Caco-2 (cell line): ENCODE measurements at places on chromosomes 1 and 21.

DNA sequence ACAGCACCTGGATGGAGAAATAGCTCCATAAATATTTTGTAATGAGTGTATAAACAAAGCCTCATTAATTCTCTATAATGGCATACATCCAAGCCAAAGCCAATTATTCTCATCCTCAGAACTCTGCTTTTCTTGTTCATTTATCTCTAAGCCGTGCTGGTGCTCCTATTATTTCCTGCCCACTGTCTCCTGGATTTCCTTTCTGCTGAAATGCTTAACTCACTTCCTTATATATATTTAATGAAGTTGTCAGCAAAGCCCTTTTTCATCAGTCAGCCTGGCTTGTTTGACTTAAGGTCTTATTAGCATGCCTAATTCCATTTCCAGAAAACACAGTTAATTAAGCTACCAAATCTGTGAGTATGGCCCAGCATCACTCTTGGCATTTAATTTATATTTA lies 93.4 kb downstream of the SLC25A24 start:
- no peaks in the 10 kb centered on the region for H3K36me3 ChIP-seq
- no peaks in the 10 kb centered on the region for H3K27me3 ChIP-seq
- no peak for DNase-seq
- H3K4me3 ChIP-seq = no peak overlapping the region
- H3K27ac ChIP-seq = no peak overlapping the region

- DNase-seq = no peak
- no peaks in the 10 kb centered on the region for H3K27me3 ChIP-seq
- no peak overlapping the region for H3K27ac ChIP-seq
- no peak overlapping the region for H3K4me3 ChIP-seq
Observed at GRCh38 chr1:155175927-155176371, 2.3 kb downstream of the TRIM46 start.

GRCh38 chr1:96036763-96037162 lies 684.8 kb upstream of the PTBP2 start:
- H3K36me3 ChIP-seq = no peaks in the 10 kb centered on the region
- no peak for DNase-seq
- no peak overlapping the region for H3K27ac ChIP-seq

DNA sequence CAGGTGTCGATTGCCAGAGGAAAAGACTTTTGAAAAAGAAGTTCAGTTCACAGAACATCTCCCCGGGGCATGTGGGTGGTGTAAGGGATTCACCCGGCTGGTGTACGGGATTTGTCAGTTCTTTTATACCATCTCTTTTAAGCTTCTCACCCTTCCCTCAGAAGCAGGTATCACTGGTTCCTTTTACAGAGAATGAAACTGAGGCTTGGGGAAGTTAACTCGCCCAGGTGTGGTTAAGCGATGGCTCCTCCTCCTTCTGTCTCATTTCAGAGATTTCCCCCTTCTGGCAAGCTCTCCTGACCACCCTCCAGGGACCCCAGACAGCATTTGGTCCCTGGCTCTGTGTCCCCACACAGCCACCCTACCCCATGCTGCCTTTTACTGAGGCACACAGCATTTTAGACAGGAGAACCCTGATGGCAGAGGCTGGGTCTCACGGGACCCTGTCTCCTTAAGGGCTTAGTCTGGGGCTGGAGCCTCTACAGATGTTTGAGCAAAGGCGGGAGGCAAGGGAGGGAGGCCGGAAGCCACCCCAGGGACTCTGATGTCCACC lies 2.8 kb upstream of the ECE1 start:
- peak overlapping the region; percentile 56 for H3K27ac ChIP-seq
- no peak overlapping the region for H3K4me3 ChIP-seq
- no peaks in the 10 kb centered on the region for H3K27me3 ChIP-seq
- no peak for DNase-seq
- no peaks in the 10 kb centered on the region for H3K4me1 ChIP-seq

DNA sequence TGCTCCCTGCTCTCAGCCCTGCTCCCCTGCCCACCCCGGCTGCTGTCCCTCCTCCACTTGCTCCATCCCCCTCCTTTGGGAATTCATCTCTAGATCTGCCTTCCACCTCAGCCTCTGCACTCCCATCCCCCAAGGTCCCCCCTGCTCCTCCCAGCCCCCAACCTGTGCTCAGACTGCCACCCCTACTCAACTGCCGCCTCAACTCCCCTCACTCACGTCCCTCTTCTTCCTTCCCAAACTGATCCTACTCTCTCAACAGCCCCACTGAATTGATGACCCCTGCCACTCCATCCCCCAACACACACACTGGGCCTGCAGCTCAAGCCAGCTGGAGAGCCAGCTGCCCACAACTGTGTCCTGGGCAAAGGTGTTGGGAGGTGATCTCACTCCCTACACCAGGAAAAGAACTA lies 15.8 kb upstream of the ETV3L start:
- no peaks in the 10 kb centered on the region for H3K4me1 ChIP-seq
- no peaks in the 10 kb centered on the region for H3K27me3 ChIP-seq
- H3K36me3 ChIP-seq = no peaks in the 10 kb centered on the region
- H3K27ac ChIP-seq = no peak overlapping the region

DNA sequence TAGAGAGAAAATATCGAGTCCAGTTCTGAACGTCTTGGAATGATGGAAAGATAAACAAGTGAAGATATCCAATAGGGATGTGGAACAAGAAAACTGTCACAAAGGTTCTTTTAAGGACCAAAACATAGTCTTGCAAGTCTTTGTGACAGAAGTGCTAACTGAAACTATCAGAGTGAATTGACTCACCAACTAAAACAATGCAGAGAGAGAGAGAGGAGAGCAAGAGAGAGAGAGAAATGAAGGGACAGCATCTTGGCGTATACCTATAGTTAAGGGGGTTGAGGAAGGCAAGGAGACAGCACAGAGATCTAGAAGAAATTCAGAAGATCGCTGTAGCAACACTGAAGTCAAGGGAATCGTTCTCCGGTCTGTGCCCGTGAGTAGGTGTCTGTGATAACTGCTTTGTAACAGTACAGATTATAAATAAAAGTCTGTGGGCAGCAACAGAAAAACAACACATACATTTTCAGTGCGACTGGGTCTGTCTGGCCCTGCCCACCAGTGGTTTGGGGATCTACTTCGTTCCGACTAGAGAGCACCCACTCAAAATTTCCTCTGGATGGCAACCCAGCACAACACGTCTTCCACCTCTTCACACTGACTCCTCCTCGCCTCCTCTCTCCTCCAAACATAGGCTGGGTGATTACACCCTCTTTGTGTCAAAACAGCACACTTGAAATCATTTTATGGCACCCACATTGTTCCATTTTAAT lies 4.8 kb upstream of the COA6 start:
- H3K27ac ChIP-seq = no peak overlapping the region
- no peak for DNase-seq
- no peaks in the 10 kb centered on the region for H3K27me3 ChIP-seq

- H3K4me3 ChIP-seq = no peak overlapping the region
- no peak overlapping the region for H3K27ac ChIP-seq
- DNase-seq = no peak
- no peaks in the 10 kb centered on the region for H3K36me3 ChIP-seq
- no peaks in the 10 kb centered on the region for H3K4me1 ChIP-seq
Observed at GRCh38 chr1:15002325-15002724, 151.2 kb upstream of the TMEM51 start.

DNA sequence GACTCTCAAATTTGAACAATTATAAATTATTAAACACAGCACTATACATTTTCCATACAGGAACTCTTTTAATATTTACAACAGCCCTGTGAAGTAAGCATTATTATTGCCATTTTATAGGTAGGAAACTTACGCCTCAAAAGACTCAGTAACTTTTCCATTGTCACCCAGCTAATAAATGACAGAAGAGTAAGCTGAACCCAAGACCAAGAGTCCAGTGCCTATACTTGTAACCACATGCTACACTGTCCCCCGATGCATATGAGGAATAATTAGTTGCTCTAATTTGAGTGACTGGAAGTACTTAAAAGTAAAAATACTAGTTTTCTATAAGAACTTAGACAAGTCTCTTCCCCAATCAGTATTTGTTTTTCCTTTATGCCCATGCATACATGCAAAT lies 88.5 kb downstream of the PTPN14 start:
- no peak overlapping the region for H3K4me3 ChIP-seq
- H3K27me3 ChIP-seq = no peaks in the 10 kb centered on the region
- no peaks in the 10 kb centered on the region; the same call in 1 of the 2 replicates for H3K36me3 ChIP-seq
- peaks cover 20% of the 10 kb centered on the region for H3K4me1 ChIP-seq
- DNase-seq = no peak

GRCh38 chr1:186923486-186923885 lies 94.7 kb downstream of the PLA2G4A start:
- no peaks in the 10 kb centered on the region; the same call in 1 of the 2 replicates for H3K36me3 ChIP-seq
- H3K27me3 ChIP-seq = no peaks in the 10 kb centered on the region
- peaks cover 23% of the 10 kb centered on the region for H3K4me1 ChIP-seq
- H3K4me3 ChIP-seq = no peak overlapping the region
- DNase-seq = no peak

- no peaks in the 10 kb centered on the region for H3K4me1 ChIP-seq
- no peak for DNase-seq
- no peak overlapping the region for H3K4me3 ChIP-seq
Observed at GRCh38 chr1:76224752-76225151, 150.2 kb downstream of the ST6GALNAC3 start.

GRCh38 chr1:204924013-204924759 lies 53.5 kb downstream of the NFASC start:
- no peaks in the 10 kb centered on the region for H3K27me3 ChIP-seq
- H3K27ac ChIP-seq = peak overlapping the region; percentile 89
- peak; percentile 68 for DNase-seq
- H3K36me3 ChIP-seq = no peaks in the 10 kb centered on the region

- no peak for DNase-seq
- no peak overlapping the region for H3K4me3 ChIP-seq
- no peaks in the 10 kb centered on the region for H3K27me3 ChIP-seq
Observed at GRCh38 chr1:14755518-14756252, 157.2 kb downstream of the KAZN start.

DNA sequence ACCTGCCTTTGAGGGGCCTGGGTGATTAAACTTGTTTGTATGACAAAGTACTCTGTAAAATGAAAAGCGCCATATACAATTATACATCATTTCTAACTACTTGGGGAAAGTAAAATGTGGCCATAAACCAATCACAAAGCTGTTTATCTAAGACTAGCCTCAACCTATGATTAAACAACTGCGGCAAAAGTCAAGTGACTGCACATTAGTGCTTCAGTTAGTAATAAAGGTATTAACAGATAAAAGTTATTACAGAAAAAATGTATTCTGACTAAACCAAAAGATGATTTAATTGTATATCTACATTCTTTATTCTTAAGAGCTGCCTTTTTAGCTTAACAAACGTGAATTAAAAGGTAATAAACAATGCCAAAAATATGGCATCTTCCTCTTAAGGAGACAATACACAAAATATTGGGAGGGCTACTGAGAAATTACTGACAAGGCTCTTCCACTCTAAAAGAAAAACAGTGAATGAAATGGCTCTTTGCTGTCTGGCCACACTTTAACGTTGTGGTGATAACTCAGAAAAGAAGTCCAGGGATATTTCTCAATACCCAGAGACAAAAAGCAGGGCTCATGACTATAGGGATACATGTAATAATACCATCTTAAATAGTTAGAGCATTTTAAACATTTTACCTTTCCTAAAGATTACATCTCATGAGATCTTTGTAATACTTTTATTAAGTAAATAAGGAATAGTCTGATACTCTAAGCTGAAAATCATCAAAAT lies 8.6 kb downstream of the ARHGAP29 start:
- no peak overlapping the region for H3K27ac ChIP-seq
- H3K4me3 ChIP-seq = no peak overlapping the region
- DNase-seq = no peak
- H3K27me3 ChIP-seq = no peaks in the 10 kb centered on the region

- H3K4me3 ChIP-seq = no peak overlapping the region
- H3K27ac ChIP-seq = no peak overlapping the region
- H3K27me3 ChIP-seq = no peaks in the 10 kb centered on the region
- H3K4me1 ChIP-seq = peaks cover 20% of the 10 kb centered on the region
- no peaks in the 10 kb centered on the region for H3K36me3 ChIP-seq
Observed at GRCh38 chr1:12152113-12152891, 14.5 kb upstream of the TNFRSF1B start.

GRCh38 chr1:22607154-22607553 lies 29.3 kb upstream of the C1QA start:
- no peak overlapping the region for H3K27ac ChIP-seq
- DNase-seq = no peak
- H3K36me3 ChIP-seq = no peaks in the 10 kb centered on the region
- H3K27me3 ChIP-seq = no peaks in the 10 kb centered on the region; the same call in 1 of the 2 replicates
- no peak overlapping the region for H3K4me3 ChIP-seq
- H3K4me1 ChIP-seq = no peaks in the 10 kb centered on the region

GRCh38 chr1:68470388-68470970 lies 20.7 kb upstream of the RPE65 start:
- no peaks in the 10 kb centered on the region for H3K27me3 ChIP-seq
- H3K27ac ChIP-seq = no peak overlapping the region
- H3K4me3 ChIP-seq = no peak overlapping the region

- no peak for DNase-seq
- H3K36me3 ChIP-seq = no peaks in the 10 kb centered on the region
- H3K4me1 ChIP-seq = 0 out of 2 replicates have a peak, but pooled peaks cover 4% of the 10 kb centered on the region
- no peak overlapping the region for H3K27ac ChIP-seq
- no peak overlapping the region for H3K4me3 ChIP-seq
- H3K27me3 ChIP-seq = no peaks in the 10 kb centered on the region
Observed at GRCh38 chr1:63873751-63874150, 99.9 kb downstream of the ROR1 start.

GRCh38 chr1:13587256-13588030 lies 3.8 kb downstream of the PDPN start:
- no peaks in the 10 kb centered on the region for H3K27me3 ChIP-seq
- H3K36me3 ChIP-seq = no peaks in the 10 kb centered on the region
- H3K27ac ChIP-seq = no peak overlapping the region
- no peak overlapping the region for H3K4me3 ChIP-seq

- no peaks in the 10 kb centered on the region for H3K36me3 ChIP-seq
- DNase-seq = no peak
- no peak overlapping the region for H3K4me3 ChIP-seq
- no peaks in the 10 kb centered on the region for H3K4me1 ChIP-seq
- H3K27me3 ChIP-seq = no peaks in the 10 kb centered on the region
Observed at GRCh38 chr1:41811051-41811795, 107.5 kb downstream of the HIVEP3 start.

DNA sequence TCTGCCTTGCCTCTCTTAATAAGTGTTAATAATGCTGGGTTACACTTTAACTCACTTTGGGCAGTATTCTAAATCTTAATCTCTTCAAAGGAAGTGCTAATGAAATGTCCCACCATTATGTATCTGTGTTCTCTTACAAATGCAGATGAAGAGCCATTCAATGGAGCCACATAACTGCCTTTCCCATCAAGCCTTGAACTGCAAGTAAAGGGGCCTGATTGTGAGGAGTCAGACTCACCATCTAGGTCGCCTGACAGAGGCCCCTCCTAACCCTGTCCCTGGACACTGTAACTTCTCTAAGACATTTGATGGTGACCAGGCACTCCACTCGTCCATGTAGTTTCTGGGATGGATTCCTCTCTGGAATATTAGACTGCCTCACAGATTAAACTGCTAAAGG lies 329.4 kb downstream of the KIF26B start:
- H3K27me3 ChIP-seq = no peaks in the 10 kb centered on the region
- H3K36me3 ChIP-seq = no peaks in the 10 kb centered on the region
